ENCODE measurements at places on chromosomes 11 and 22.

- no peak for DNase-seq
Measured at GRCh38 chr11:132137981-132138313, 767.5 kb downstream of the NTM start.

- DNase-seq = no peak
Measured at GRCh38 chr11:41306431-41306830, 153.0 kb downstream of the LRRC4C start.

GRCh38 chr11:82174610-82175009 is 559.1 kb downstream of the FAM181B start:
- DNase-seq = no peak

DNA sequence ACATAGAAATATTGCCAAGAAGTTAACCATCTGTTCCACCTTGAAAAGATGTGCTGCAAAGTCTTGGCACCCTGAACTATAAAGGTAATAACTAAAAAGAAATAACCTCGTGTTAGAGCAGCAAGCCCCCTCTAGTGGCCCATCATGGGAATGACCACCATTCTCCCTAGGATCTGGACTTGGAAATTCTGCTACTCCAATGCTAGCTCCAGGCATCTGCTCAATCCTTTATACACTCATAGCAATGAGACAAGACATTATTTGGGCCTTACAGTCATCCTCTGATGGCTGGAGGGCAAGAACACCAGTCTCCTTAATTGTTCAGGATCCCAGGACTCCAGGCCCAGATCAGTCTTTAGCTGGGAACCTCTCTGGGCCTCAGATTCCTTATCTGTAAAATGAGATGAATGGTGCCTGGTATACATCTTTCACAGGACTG is 76.0 kb downstream of the CWC15 start:
- peak; percentile 31 for DNase-seq

DNA sequence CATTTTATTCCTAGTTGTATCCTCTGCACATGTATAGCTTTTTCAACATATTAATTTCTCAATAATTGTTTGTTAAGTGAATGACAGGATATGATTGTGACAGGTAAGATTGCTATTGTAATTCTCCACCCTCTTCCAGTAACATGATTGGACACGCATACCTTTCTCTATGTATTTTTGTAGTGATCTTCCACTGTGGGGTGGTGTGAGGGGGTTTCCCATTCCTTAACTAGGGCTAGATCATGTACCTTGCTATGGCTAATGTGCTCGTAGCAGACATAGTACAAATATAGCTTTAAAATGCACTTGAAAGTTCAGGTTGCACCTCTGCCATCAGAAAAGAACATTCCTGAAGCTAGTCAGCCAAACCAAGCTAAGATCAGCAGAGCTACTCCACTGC is 2392.8 kb upstream of the RAG2 start:
- no peak for DNase-seq

DNA sequence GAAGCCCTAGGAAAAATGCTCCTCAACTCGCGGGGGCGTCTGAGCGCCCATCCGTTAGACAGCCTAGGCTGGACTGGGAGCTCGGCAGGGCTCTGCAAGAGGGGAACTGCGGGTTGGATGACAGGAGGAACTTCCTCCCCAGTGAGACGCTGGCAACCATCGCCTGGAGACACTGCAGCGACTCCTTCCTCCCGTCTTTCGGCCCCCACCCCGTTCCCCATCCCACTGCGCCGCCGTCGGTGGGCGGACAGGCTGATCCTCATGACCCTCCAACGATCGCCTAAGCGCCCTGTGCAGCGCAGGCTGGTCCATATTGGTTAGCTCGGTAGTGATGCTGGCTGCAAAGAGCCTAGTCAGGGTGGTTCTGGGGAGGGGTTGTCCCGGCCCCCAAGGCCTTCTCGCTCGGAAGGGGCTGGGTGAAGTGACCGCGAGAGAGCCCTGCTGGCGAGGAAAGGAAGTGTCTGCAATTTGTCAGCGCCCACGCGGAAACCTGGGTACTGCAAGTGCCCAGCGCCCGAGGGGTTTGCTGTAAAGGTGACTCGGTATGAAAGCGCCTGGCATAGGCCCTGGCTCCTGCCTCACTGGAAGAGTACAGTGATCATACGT is 638 bp downstream of the NRGN start:
- DNase-seq = peak; percentile 69

- DNase-seq = no peak
Measured at GRCh38 chr11:31809541-31809856, 1.6 kb downstream of the PAX6 start.

DNA sequence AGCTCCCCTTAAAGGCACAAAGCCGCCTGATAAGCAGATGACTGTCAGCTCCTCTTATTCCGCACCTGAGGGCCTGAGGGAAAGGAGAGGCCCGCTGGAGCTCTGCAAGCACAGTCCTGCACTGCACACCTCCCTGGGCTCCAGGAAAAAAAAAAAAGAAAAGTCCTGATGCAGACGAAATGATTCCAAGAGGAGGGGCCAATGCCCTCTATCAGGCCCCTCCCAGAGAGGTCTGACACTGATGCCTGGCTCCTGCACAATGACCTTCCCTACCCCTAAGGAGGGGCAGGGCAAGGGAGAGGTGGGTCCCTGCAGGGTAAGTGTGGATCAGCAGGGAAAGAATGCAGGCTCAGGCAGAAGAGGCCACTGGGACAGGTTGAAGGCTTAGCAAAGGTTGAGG is 572.7 kb downstream of the SOX6 start:
- no peak for DNase-seq

DNA sequence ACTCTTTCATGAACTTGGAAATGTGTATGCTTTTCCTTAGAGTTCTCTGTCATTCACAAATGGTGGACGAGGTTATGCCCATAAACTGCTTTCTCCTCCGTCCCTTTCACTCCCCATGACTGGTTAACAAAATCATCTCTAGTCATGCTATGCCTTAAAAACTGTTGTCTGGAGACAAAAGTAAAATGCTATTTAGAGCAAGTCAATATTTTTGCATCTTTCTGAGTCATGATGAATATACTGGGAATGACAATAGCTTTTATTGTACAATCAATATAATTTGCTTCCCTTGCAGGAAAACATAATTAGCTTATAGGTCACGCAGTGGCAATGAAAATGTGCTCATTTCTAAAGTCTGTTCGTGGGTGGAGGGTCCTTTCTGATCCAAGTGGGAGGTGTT is 216.7 kb upstream of the SORL1-AS1 start:
- no peak for DNase-seq

DNA sequence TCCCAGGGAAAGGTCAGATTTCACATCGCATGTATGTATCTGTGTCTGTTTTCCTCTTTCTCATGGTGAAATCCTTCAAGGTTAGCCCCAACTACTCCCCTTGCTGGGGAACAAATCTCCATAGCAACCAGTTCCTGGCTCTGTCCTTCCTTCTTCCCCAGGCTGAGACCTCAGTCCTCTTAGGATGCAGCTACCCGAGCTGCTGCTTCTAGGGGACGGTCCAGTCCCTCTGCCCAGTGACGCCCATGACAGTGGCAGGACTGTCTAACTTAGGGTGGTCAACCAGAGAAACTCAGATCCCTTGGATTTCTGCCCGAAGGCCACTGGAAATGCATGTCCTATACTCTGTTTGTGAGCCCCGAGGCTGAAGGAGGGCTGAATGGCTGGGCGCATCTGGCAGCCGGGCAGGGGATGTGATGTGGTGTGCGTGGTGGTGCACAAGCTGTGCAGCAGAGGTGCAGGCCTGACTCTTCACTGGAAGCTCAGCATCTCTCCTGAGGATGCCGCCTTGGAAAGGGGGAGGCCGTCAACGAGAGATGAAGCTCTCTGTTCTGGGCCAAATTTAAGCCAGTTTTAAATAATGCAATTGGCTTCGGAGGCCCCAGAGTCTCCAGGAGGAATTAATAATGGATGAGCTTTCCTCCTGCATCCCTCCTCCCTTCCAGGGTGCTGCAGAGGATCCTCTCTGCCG is 118.7 kb upstream of the B3GAT1 start:
- peak; percentile 43 for DNase-seq

DNA sequence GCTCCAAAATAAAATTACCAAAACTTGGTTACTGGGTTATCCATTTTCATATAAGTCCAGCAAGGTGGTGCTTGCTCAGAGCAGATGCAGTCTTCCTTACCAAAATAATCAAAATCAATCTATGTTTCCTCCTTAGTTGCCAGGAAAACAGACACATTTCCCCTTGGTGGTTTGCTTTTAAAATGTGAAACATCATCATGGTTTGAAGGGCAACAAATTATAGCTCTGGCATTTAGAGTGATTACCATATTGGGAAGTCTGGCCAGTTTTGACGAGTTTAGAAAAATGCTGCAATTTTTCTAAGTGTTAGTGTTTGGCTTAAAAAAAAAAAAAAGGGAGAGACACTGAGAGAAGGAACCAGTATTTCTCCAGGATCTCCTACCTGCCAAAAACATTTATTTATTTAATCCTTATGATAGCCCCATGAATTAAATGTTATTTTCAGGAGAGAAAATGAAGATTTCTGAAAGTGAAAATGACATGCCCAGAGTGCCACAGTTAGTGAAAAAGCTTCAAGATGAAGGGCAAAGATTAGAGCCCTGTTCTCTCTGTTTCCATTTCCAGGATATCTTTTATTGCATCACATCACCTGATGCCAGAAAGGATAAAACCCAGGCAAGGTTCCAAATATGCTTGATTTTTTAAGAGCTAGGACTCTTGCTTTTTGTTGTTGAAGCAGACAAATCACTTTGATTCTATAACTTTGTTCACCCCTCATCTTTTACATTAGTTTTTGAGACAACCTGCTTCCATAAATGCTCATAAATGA is 29.6 kb upstream of the TBCEL start:
- DNase-seq = no peak

- no peak for DNase-seq
Measured at GRCh38 chr11:116558504-116559211, 214.1 kb downstream of the BUD13 start.

DNA sequence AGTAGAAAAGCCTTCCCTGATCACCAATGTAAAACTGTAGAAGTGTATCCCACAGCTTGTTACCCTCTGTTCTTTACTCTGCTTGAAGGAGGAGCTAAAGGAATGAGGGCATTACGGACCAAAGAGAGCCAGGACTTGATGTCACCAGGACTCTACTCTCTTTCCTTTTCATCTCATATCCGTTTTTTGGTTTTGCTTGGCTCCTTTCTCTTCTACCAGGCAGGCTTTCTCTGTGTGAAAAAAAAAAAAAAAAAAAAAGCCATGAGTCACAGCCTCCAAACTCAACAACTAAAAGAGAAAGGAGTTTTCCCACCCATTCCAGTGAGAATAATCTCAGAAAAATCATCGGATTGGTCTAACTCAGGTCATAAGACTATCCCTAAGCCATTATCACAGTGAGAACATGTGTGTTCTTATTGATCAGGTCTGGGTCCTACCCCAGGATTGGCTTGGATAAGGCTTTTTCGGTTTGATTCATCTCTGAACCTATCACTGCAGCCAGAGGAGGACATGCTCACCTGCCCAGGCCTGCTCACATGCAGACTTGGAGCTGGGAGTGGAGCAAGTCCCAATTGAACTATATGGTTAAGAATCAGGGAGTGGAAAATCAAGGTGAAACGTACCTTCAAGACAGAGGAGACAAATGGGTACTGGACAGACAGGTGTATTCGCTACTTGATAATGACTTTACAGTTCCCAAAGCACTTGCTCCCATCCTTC is 19.4 kb upstream of the LRRC55 start:
- DNase-seq = no peak

DNA sequence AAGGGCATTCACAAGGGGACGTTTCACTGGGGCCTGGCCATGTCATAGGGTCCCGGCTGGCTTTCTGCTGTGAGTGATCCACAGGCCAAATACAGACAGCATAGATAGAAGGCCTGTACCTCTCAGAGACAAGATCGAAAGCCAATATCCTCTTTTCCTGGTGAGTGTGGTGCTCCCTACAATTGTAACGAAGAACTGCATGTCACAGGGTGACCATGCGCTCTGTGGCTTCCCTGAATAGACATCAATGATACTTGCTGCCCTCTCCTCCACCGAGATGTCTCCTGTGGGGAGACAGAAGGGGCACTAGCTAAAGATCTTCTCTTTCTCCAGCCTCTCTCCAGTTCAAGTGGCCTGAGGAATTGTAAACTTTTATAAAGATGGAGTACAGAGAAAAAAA is 226.1 kb upstream of the POU2AF2 start:
- DNase-seq = no peak

DNA sequence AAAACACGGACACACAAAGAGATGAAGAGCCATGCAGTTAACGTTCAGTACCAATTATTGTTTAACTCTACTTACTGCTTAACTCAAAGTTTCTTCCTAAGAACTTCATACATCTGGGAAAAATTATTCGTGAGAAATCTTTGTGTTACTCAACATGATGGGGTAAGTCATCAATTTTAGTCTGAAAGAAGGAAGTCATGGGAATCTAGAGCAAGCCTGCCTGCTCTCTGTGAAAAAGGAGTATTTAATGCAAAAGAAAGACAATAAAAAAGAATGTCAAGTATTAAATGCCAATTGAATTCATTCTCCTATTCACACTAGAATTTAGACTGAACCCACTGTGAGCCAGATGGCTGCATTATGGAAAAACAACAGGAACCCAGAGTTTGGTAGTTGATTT is 16.0 kb downstream of the TMEM123 start:
- no peak for DNase-seq

DNA sequence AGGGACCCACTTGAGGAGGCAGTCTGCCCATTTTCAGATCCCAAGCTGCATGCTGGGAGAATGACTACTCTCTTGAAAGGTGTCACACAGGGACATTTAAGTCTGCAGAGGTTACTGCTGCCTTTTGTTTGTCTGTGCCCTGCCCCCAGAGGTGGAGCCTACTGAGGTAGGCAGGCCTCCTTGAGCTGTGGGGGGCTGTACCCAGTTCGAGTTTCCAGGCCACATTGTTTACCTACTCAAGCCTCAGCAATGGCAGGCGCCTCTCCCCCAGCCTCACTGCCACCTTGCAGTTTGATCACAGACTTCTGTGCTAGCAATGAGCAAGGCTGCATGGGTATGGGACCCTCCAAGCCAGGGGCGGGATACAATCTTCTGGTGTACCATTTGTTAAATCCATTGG is 126.0 kb downstream of the OR4A5 start:
- no peak for DNase-seq

DNA sequence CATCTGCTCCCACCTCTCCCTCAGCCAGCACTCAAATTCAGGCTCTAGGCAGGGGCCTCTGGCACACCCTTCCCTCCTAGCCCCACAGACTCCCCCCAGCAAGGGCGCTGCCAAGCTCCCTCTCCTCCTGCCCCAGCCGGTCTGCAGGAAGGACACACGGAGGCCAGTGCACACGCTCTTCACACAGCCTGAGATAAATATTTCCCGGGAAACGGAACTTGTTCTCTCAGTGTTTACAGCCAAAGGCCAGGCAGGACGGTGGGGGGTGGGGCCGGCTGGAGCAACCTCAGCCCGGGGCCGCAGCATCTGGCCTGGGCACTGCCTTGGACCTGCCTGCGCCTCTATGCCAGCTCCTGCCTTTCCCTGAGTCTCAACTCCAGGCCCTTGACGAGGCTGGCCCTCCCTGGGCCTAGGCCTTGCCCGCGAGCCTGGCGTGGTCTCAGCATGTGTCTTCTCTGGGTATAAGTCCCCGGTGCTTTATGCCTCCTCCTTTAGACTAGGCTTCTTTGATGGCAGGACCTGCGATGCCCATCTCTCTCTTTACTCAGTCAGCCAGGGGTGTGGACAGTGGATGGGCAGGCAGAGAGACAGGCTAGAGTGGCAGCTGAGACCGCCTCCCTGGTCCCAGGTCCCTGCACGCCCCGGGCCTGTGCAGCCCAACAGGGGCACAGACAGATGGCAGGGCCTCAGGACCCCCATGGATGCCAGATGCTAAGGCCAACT is 48.4 kb downstream of the PDE2A start:
- no peak for DNase-seq

Data from activated naive CD4-positive, alpha-beta T cell treated with anti-CD3 and anti-CD28 coated beads, Interleukin-2, amount 50 U/mL, for 72 hours (primary cell).